ENCODE measurements at places on chromosomes 12 and 14.

GRCh38 chr12:70686907-70687306 lies 49.7 kb upstream of the PTPRB start:
- no peak for DNase-seq

DNA sequence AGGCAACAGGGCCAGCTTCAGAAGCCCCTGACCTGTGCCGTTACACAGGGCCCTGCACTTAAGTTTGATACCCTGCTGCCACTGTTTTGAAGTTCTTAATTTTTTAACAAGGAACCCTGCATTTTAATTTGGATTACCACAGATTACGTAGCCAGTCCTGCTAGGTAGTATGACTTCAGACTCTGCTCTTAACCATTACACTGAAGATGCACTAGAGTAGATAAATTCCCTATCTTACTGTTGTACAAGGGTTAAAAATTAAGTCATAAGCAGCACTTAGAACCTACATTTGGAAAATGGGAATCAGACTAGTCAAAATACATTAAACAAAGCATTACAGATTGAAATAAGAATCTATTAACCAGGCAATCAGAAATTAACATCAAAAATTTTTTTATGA lies 2.3 kb downstream of the GNPNAT1 start:
- DNase-seq = no peak

GRCh38 chr14:61703342-61704129 lies 8.2 kb downstream of the HIF1A start:
- DNase-seq = no peak

- DNase-seq = no peak
These were observed 2.6 kb downstream of the TESC start for GRCh38 chr12:117096501-117097042.

GRCh38 chr14:76346391-76347160 lies 29.4 kb upstream of the ESRRB start:
- DNase-seq = no peak

GRCh38 chr12:50057000-50057841 lies at the start of gene ASIC1:
ASIC1 (plus strand) TSS chr12:50057596; CDS start chr12:50058767, 1,171 bp downstream.
- peak; percentile 46 for DNase-seq

- peak; percentile 84 for DNase-seq
These were observed 8.2 kb downstream of the SPRYD3 start for GRCh38 chr12:53070877-53071492.

DNA sequence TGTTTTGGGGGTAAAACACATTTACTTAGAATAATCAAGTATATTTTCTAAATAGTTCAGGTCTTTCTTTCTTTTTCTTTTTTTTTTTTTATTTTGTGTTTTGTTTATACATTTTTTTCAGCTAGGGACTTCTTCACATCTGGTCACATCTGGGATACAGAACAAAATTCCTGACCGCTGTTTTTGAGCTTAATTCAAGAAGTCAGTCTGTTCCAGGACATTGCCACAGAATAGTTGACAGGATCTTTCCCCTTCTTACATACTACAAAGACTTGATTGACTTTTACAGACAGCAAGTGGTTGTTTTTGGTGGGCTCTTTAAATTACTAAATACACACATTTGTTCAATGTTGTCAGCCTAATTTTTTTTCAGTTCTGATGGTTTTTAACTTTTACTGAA lies 41.8 kb upstream of the DCN start:
- DNase-seq = no peak

GRCh38 chr14:33463731-33464130 lies 487.1 kb downstream of the EGLN3 start:
- no peak for DNase-seq

GRCh38 chr12:10615532-10615931 lies 2.1 kb upstream of the MAGOHB start:
- no peak for DNase-seq

GRCh38 chr12:131675126-131676080 lies 35.5 kb upstream of the SFSWAP start:
- no peak for DNase-seq

GRCh38 chr12:67649261-67649569 lies 670 bp downstream of the DYRK2 start:
- no peak for DNase-seq

DNA sequence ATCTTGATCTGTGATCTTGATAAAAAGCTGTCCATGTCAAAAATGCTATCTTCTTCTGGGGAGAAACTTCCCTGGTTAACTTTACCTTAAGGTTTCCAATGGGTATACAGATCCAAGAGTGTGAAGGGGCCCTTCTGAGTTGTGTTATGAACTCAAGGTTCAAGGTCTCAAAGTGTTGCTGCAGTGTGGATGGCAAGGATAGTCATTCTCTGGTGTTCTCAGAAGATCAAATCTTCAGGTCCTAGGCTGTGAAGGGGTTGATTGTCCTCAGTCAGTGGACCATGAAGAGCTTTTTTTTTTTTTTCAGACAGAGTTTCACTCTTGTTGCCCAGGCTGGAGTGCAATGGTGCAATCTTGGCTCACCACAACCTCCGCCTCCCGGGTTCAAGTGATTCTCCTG lies 114.4 kb downstream of the SPTSSA start:
- no peak for DNase-seq

GRCh38 chr14:81023095-81023710 lies 67.8 kb downstream of the TSHR start:
- no peak for DNase-seq

- no peak for DNase-seq
These were observed 13.3 kb downstream of the REM2 start for GRCh38 chr14:22896356-22896755.

DNA sequence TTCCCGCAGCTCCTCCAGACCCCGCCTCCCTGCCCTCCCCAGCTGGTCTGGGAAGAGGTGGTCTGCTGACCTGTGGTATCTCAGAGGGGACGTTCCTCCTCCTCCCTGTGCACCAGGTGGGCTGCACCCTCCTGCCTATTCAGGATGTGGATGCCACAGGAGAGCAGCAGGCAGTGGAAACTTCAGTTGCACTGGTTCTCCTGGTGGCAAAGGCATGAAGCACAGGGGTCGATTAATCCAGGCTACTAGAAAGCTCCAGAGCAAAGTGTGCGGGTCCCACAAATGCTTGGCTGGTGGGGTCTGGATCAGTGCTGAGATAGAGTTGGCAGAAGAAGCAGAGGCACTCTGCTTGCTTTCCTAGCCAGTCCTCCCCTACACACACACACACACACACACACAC lies 197.0 kb downstream of the SLC41A2 start:
- peak; percentile 75 for DNase-seq

DNA sequence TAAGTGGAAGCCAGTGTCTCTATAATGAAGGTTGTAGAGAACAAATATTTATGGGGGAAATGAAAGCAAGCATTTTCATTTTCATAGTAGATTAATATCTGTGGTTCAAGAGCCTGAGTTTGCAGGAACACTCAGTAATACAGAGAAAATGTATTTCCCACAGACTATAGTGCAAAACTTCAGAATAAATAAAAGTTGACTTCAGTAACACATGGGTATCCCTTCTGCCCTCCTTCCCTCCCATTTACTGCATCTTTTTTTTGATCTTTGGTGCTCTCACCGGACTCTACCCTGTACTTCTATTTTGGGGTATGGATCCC lies 75.3 kb upstream of the AMN1 start:
- DNase-seq = no peak
